ENCODE measurements at places on chromosomes 12 and 14.

- no peak for DNase-seq
Measured at GRCh38 chr14:70871863-70872677, 35.2 kb upstream of the PCNX1 start.

DNA sequence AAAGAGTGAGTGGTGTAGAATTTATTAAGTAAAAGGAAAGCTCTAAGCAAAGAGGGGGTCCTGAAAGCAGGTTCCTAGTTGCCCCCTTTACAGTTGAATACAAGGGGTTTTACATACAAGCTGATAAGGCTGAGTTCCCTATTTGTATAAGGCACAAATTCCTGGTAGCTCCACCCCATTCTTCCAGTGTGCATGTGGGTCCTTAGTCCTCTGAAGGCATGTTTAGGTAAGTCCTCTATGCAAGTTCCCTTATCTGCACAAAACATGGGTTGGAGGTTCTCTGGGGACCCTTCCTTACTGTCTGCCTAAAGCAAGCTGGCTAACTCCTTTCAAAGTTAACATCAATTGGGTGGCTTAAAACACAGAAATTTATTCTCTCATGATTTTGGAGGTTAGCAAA is 2.9 kb upstream of the FAR2 start:
- DNase-seq = no peak

GRCh38 chr12:78726854-78727253 is 137.7 kb upstream of the SYT1 start:
- DNase-seq = no peak

GRCh38 chr14:22008766-22009165 is 335.1 kb upstream of the OR4E1 start:
- DNase-seq = no peak

DNA sequence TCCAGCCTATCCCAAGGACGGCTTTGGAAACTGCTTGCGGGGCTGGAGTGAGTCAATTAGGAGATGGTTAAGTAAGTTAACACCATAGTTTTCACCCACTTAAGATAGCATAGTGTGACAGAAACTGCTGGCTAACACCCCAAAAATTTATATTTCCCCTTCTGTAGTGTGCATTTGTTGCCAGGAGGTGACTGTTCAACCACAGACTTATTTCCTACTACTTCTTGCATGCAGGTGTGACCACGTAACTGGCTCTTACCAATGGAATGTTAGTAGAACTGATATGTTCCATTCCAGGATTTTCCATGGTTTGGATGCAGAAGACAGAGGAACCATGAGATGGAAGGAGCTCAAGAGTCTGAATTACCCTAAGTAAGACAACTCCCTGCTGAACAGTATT is 52.9 kb upstream of the SLC35F4 start:
- DNase-seq = no peak

DNA sequence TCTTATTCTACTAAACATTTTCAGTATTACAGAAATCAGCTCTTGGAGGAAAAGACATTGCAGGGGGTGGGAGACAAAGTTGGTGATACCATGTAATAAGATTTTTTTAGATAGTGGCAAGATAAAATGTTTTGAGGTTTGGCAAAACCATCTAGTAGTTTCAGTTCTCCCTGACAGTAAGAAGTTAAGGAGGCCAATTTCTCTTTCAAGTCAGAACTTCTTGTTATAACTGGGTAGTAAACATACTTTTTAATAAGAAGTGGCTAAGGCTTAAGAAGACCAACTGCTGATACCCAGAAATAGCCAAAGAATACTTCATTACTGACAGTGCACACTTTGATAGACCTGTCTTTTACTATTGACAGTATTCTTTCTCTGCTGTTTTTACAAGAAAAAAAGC is 452.3 kb downstream of the DIO2 start:
- no peak for DNase-seq
